LHCN-M2 (cell line): ENCODE measurements at places on chromosomes 5 and 9. TPM values are rescaled to one million over a fixed set of nuclear protein-coding genes. Genes with fewer than 3 reads are reported as not detected.

IFNB1 gene
- not detected in 2 replicates for total RNA-seq

PCDHA13 gene
- not detected in 2 replicates for total RNA-seq

ACOT12 gene
- total RNA-seq: not detected in 2 replicates

DOLPP1 gene
- total RNA-seq: 11.1 and 12.8 TPM in 2 replicates

FAM153A gene
- not detected in 2 replicates for total RNA-seq

TOR4A gene
- total RNA-seq: 2.6 and 2.8 TPM in 2 replicates

COL15A1 gene
- 3.4 and 5.3 TPM in 2 replicates for total RNA-seq

RALGPS1 gene
- 0.57 and 0.64 TPM in 2 replicates for total RNA-seq

TRIM36 gene
- 3.9 and 5.4 TPM in 2 replicates for total RNA-seq

ECSCR gene
- total RNA-seq: 0.19 and 0.40 TPM in 2 replicates

GPX3 gene
- total RNA-seq: 1.0 and 7.3 TPM in 2 replicates

ANKRD34B gene
- not detected in 2 replicates for total RNA-seq

ELAVL2 gene
- total RNA-seq: 4.4 and 7.5 TPM in 2 replicates

SPATA31A3 gene
- total RNA-seq: not detected in 2 replicates

MUSK gene
- 44.7 and 71.1 TPM in 2 replicates for total RNA-seq

RNF180 gene
- total RNA-seq: 1.9 and 3.1 TPM in 2 replicates

GABRP gene
- total RNA-seq: 0.06 TPM in 1 of 2 replicates, not detected in the other

NPR2 gene
- total RNA-seq: 14.5 and 23.0 TPM in 2 replicates

PCDHB8 gene
- total RNA-seq: 9.6 and 12.3 TPM in 2 replicates

MEGF10 gene
- 21.0 and 26.4 TPM in 2 replicates for total RNA-seq

LHX2 gene
- total RNA-seq: 2.4 and 3.4 TPM in 2 replicates

KIF12 gene
- not detected in 2 replicates for total RNA-seq

FGD3 gene
- total RNA-seq: not detected in 2 replicates

RPS14 gene
- 2,061 and 2,574 TPM in 2 replicates for total RNA-seq

DBH gene
- not detected in 2 replicates for total RNA-seq

CD74 gene
- total RNA-seq: 1.1 and 2.6 TPM in 2 replicates

SLC25A48 gene
- not detected in 2 replicates for total RNA-seq

IFNA13 gene
- not detected in 2 replicates for total RNA-seq

HTR4 gene
- total RNA-seq: 0.26 TPM in 1 of 2 replicates, not detected in the other

RASGRF2 gene
- total RNA-seq: under 0.01 TPM in 1 of 2 replicates, not detected in the other

MEIKIN gene
- not detected in 2 replicates for total RNA-seq

IL7R gene
- total RNA-seq: 6.7 and 7.3 TPM in 2 replicates

AFAP1L1 gene
- 5.9 and 6.4 TPM in 2 replicates for total RNA-seq

PRDM9 gene
- not detected in 2 replicates for total RNA-seq

RMND5B gene
- 12.0 and 14.4 TPM in 2 replicates for total RNA-seq

ANGPTL2 gene
- total RNA-seq: 13.5 and 36.2 TPM in 2 replicates

OTULINL gene
- 0.34 and 0.58 TPM in 2 replicates for total RNA-seq

CDKN2B-AS1 gene
- total RNA-seq: 2.9 and 6.2 TPM in 2 replicates

SNX18 gene
- total RNA-seq: 32.8 and 36.8 TPM in 2 replicates

UBE2R2 gene
- 14.9 and 18.6 TPM in 2 replicates for total RNA-seq

FABP6 gene
- total RNA-seq: not detected in 2 replicates

TMEM215 gene
- not detected in 2 replicates for total RNA-seq

GCNT1 gene
- 15.4 and 18.7 TPM in 2 replicates for total RNA-seq

SLCO4C1 gene
- total RNA-seq: not detected in 2 replicates

ECM2 gene
- 0.38 and 0.92 TPM in 2 replicates for total RNA-seq

CFAP77 gene
- total RNA-seq: not detected in 2 replicates

CDH9 gene
- not detected in 2 replicates for total RNA-seq

MAMDC2 gene
- total RNA-seq: 42.1 and 53.2 TPM in 2 replicates

TAF11L10 gene
- not detected in 2 replicates for total RNA-seq

PCDHA10 gene
- not detected in 2 replicates for total RNA-seq

KCNV2 gene
- not detected in 2 replicates for total RNA-seq

PCDHA1 gene
- total RNA-seq: 0.06 TPM in 2 replicates

ZNF169 gene
- 2.4 and 3.7 TPM in 2 replicates for total RNA-seq
